ENCODE measurements at places on chromosomes 1 and 21.

DNA sequence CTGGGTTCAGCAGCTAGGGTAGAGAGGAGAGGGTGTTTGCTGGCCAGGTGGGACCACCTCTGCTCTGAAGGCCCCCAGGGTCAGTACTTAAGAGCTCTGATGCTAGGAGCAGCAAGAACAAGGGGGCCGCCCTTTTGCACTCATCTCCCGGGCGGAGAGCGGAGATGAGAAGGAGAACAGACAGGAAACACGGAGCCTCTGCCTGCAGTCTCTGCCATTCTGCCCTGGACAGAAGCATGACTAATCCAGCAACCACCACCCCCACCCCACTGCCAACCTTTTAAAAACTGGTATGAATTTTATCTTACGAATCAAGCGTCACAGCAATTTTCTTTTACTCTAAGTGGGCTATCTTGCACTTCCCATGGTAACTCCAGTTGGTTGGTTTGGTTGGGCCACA lies 34.5 kb downstream of the PARP1 start:
- no peak for DNase-seq

- no peak for DNase-seq
Observed at GRCh38 chr1:218917656-218918055, 256.0 kb upstream of the LYPLAL1 start.

GRCh38 chr1:164560121-164560541 lies 1.1 kb downstream of the PBX1 start:
- DNase-seq: no peak

DNA sequence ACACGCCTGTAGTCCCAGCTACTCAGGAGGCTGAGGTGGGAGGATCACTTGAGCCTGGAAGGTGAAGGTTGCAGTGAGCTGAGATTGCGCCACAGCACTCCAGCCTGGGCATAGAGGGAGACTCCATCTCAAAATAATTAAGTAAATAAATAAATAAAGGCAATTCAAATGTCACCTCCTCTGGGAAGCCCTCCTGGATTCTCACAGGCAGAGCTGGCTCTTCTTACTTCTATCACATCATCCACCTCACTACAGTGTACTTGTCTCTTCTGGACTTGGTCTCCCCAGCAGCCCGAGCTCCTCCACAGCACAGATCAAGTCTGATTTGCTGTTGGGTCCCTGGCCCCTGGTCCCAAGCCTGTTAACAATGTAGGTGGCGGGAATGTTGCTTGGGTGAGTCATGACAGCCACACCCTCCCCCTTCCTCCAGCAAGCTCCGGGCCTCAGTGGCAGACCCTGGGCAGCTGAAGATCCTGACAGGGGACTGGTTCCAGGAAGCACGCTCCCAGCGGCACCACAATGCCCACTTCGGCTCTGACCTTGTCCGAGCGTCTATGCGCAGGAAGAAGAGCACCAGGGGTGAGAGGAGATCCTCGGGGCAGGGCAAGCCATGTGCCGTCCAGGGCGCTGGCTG lies 5.3 kb downstream of the SYTL1 start:
- DNase-seq: no peak

DNA sequence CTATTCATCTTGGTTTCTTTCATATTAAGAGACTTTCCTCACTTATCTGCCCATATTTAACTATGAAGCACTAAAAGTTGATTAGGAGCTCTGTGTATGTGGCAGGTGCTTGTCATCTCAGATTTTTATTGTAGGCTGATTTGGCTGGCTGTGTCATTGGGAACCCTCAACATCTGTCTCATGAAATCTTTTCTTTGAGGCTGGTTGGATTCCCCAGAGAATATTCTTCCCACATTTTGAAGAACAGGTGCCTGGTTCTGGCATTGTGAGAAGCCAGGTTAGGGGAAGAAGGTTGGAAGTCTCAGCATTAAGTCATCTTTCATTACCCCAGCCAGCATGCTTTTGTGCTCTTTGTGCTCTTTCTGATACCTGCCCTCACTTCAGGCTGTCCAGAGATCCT lies 37.1 kb downstream of the EEIG2 start:
- DNase-seq: no peak

- DNase-seq: no peak
Observed at GRCh38 chr1:1441002-1441888, 5.8 kb downstream of the VWA1 start.

DNA sequence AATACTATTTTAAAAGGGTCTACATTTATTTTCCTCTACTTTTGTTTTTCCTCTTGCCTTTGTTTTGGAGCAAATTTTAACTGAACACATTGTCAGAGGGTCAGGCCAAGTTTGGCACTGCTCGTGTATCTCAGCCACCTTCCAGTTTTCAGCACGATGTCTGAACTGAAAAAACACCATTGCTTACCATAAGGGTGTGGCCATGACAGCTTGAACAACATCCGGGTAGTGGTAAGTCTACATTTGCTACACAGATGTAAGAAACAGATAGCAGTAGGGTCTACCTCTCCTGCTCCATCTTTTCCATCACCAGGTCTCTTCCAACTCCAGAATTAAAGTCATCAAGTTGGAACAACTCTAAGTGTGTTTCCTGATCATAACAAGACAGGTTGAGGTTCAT lies 4.2 kb downstream of the HIVEP3 start:
- no peak for DNase-seq

DNA sequence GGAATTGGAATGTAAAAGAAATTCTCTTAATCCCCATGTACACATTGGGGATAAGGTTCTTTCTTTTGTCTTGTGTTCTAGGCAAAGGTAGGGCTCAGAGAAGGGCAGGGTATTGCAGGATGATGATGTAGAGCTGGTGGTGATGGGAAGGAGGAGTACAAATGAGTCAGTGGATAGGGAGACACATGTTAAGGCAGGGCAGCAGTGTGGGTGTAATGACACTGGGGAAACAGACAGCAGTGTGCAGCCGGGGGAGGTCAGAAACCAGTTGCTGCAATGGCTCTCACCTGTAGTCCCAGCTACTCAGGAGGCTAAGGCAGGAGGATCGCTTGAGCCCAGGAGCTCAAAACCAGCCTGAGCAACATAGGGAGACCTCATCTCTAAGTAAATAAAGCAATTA lies 5.1 kb downstream of the NLRP3 start:
- DNase-seq: no peak

- DNase-seq: no peak
Observed at GRCh38 chr1:203305809-203306088, 430 bp downstream of the BTG2 start.

DNA sequence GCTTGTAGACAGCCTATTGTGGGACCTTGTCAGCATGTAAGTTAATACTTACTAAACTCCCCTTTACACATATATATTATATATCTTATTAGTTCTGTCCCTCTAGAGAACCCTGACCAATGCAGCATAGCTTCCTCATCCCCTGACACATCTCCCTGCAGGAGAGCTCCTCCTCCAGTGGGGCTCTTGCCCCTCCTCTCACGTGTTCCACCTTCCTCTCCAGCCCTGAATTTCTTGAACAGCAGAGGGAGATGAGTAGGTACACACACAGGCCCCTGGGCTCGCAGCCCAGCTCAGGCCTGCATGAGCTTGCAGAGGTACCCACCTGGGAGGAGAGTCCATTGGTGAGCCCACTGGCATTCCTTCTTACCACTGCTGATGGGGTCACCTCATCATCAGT lies 27.3 kb upstream of the GOLT1A start:
- no peak for DNase-seq

GRCh38 chr1:39398278-39399021 lies 93.0 kb upstream of the BMP8A start:
- no peak for DNase-seq

GRCh38 chr1:174809755-174810280 lies 189.9 kb upstream of the CACYBP start:
- no peak for DNase-seq

DNA sequence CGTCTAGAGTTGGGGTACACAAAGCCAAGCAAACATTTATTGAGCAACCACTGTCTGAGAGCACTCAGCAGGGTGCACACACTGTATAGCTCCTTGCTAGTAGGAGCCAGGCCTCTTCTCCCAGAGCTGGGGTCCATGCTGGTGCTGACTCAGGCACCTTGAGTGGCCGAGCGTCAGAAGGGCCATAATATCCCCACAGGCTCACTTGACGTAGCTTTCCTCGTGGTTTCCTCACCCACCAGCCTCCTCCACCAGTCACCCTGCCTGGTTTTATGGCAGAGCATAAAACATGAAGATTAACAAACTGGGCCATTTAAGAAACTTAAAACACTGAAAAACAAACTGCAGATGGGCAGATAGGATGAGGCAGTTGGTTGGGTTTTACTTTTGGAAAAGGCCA lies 361.5 kb downstream of the HHAT start:
- DNase-seq: no peak

Measured in SIG-M5 (cell line).